Regular cardiac myocyte (primary cell): ENCODE measurements at places on chromosomes 7 and 10. TPM values are rescaled to one million over a fixed set of nuclear protein-coding genes. Genes with fewer than 3 reads are reported as not detected.

Gene PLXDC2
- 1.2 and 7.0 TPM in 2 replicates for total RNA-seq

Gene RNF148
- total RNA-seq, result 0.28 and 0.38 TPM in 2 replicates

Gene TMEM168
- total RNA-seq, result 16.6 and 18.2 TPM in 2 replicates

Gene AMPH
- total RNA-seq, result 0.28 and 1.2 TPM in 2 replicates

Gene ACTL6B
- total RNA-seq, result not detected in 2 replicates

Gene GGCT
- 23.1 and 28.6 TPM in 2 replicates for total RNA-seq
